GDM1 (cell line): ENCODE measurements at places on chromosomes 5 and 9.

- DNase-seq: no peak
Observed at GRCh38 chr9:7782400-7783120, 17.0 kb downstream of the DMAC1 start.

DNA sequence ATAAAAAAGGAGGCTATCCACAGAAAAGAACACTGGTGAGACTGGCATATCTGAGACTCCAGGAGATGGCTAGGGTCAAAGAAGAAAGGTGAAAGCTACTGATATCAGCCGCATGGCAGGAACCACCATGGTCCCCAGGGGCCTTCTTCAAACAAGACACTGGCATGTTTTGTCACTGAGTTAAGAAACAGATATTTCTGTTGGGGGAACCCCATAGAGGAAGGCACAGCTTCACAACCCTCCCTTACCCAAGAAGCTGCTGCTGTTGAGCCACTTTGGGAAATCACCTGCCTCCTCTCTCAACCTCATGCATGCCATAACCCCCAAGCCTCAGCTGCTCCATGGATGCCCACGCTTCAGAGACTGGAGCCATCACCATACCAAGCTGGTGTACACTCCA lies 13.3 kb upstream of the BTNL3 start:
- no peak for DNase-seq

DNA sequence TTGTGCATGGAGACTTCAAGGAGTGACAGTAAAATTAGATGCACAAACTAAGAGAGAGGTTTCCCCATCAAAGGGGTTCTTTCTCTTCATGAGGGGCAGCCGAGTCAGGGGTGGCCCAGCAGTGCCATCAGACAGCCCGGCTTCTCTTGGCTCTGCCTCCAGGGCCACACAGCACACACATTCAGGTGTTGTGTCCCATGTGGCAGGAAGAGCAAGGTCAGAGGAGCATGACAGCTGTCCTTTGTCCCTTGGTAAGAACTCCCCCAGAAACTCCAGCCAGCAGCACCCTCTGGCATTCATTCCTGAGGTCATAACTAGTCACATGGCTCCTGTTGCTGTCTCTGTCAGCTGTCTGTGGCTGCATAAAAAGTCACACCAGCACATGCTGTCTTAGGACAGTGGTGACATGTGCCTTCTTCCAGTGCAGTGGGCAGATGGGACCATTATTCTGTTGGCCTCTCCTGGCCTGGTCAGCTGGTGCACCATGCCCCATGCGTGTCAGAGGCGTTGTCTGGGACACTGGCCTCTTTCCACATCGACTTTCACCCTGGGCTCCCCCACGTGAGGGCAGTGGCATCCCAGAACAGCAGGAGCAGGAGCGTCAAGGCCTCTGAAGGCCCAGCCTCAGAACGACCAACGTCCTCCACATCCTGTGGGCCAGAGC lies 78.4 kb upstream of the OTULINL start:
- no peak for DNase-seq

- no peak for DNase-seq
Observed at GRCh38 chr5:102651466-102651865, 103.6 kb upstream of the PAM start.

DNA sequence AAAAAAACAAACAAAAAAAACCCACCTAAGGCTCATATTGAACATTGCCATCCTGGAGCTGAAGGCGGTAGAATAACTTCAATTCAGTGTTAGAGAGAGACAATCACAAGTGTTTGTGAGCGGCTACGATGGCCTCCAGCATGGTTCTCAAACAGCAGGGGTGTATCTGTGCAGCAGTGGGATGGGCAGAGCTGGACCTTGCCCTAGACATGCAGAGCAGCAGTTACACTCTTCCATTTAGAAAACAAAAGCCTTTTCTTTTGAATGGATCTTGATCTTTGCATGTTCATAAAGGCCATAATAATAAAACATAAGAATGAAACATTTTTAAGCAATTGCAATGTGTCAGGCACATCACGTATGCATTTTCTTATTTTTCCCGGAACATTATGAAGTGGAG lies 50.3 kb downstream of the ARHGAP26 start:
- DNase-seq: no peak

DNA sequence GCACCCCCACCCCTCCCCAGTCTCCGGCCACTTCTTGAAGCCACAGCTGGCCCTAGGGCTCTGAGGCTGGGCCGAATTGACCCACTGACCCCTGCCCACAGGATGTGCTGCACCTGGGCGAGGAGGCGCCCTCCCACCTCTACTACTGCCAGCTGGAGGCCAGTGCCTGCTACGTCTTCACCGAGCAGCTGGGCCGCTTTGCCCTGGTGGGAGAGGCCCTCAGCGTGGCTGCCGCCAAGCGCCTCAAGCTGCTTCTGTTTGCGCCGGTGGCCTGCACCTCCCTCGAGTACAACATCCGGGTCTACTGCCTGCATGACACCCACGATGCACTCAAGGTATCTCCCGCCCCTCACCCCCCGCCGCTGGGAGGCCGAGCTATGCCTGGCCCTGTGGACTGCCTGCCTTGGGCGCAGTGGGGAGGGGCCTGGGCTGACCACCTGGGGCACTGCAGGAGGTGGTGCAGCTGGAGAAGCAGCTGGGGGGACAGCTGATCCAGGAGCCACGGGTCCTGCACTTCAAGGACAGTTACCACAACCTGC lies 21.3 kb downstream of the HK3 start:
- no peak for DNase-seq

DNA sequence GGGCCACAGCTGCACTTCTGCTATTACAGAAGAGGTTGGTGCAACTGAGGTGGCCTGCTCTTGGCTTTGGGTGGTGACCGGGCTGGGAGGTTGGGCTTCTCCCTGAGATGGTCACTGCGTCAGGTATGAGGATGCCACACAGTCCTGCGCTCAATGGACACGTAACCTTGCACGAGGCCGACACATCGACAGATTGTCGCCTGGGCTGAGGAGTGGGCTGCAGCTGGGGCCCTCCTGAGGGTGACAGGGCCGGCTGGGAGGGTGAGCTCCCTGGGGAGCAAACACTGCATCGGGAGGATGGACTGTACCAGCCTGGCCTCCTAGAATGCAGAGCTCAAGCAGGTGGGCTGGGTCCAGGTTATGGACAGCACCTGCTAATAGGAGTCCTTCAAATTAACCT lies 261.1 kb upstream of the ADAMTS16 start:
- DNase-seq: no peak
